ENCODE measurements at places on chromosomes 6 and 20. TPM values are rescaled to one million over a fixed set of nuclear protein-coding genes. Genes with fewer than 3 reads are reported as not detected.
A peak's percentile ranks its signal among the peaks of the same experiment; 100 is the strongest.

Gene MED23
- total RNA-seq = 9.6 TPM

DNA sequence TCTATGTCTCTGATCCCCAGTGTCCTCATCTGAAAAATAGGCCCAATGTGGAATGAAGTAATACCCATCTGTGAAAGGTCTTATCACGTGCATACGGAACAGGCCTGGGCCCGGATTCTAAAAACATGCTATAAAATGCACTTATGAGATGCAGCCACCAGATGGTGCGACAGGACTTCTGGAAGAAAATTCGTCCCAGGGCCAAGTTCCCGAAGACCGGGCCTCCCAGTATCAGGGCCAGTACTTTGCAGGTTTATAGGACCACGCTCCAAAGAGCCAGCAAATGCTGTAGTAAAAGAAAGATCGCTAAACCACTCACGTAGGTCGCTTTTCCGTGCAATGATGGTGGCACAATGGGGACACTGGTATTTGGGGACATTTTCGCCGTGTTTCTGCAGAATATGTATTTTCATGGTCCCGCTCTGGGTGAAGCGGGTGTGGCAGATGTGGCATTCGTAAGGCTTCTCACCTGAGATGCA lies 10.6 kb downstream of the CTCFL start:
- no peak overlapping the region for H3K27ac ChIP-seq
- H3K4me1 ChIP-seq = no peaks in the 10 kb centered on the region

DNA sequence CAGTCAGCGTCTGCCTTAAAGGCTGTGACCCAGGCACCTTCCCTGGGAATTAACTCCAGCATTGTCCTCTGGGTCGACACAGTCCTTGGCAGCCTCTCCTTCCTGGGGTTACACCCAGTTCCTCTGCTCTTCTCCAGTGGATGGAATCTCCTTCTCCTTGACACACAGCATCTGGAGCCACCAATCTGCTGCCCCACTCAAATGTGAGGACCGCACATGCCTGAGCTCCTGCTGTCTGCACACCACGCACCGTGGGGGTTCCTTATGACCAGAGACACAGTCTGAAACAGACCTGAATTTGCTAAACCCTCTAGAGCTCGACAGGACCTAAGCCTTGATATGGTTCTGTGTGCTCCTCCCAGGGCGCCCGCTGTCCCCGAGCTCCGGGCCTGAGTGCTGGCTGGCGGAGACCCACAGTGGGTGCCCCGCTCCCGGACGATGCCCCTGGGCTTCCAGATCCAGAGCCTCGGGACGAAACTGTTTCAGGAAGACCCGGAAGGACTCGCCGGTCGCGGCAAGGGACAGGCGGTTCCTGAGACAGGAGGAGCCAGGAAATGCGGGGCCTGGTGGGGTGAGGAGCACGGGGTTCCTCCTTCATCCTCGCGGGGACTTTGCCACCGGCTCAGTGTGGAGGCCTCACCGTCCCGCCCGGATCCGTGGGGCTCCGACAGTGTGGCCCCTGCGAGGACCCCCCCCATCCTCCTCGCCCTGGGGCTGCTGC lies 2.5 kb upstream of the RAET1G start:
- H3K36me3 ChIP-seq = no peaks in the 10 kb centered on the region
- H3K27ac ChIP-seq = no peak overlapping the region
- H3K4me1 ChIP-seq = no peaks in the 10 kb centered on the region
- H3K27me3 ChIP-seq = peaks cover 25% of the 10 kb centered on the region
- peak; percentile 36 for DNase-seq
- H3K4me3 ChIP-seq = peak overlapping the region; percentile 65

Gene C20orf144
- not detected for total RNA-seq

GRCh38 chr6:11462742-11463397 lies 74.7 kb upstream of the TMEM170B start:
- no peak for DNase-seq
- no peaks in the 10 kb centered on the region for H3K4me1 ChIP-seq
- no peaks in the 10 kb centered on the region for H3K27me3 ChIP-seq
- H3K36me3 ChIP-seq = no peaks in the 10 kb centered on the region
- H3K4me3 ChIP-seq = no peak overlapping the region

GRCh38 chr20:19396460-19397081 lies 184.1 kb downstream of the SLC24A3 start:
- no peaks in the 10 kb centered on the region for H3K36me3 ChIP-seq
- peaks cover 4% of the 10 kb centered on the region for H3K4me1 ChIP-seq
- no peak for DNase-seq
- H3K4me3 ChIP-seq = no peak overlapping the region
- no peaks in the 10 kb centered on the region for H3K27me3 ChIP-seq

Gene SNRPB
- total RNA-seq = 41.9 TPM

DNA sequence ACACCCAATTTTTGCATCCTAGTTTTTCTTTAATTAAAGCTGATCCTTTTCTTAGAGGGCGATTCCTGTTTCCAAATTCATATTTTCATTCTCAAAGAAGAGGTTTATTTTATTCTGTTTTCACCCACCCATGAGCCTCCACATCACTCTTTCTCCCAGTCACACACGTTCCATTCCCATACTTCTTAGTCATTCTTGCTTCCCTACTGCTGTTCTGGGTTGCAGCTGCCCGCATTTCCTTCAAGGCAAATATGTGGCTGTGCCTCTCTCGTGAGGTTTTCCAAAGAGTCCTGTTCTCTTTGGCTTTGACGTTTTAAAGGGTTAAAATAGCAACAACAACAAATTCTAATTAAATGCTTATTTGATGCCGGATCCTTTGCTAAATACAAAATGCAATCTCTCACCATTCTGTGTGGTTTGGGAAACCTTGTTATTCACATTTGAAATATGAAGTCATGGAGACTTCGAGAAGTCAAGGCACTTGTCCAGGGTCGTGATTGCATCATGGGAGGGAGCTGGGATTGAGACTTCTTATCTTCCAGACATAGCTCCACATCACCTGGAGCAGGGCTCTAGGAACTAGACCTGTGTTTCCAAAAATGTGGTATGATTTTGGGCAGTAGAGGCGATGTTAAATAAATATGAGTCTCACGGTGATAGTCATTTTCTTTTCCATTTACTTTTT lies 126.6 kb downstream of the DOK5 start:
- H3K4me1 ChIP-seq = peaks cover 3% of the 10 kb centered on the region
- H3K36me3 ChIP-seq = no peaks in the 10 kb centered on the region
- no peaks in the 10 kb centered on the region for H3K27me3 ChIP-seq

GRCh38 chr6:79261666-79262065 lies 27.2 kb upstream of the HMGN3 start:
- H3K36me3 ChIP-seq = no peaks in the 10 kb centered on the region
- H3K4me3 ChIP-seq = no peak overlapping the region
- H3K27me3 ChIP-seq = no peaks in the 10 kb centered on the region
- no peak for DNase-seq
- no peak overlapping the region for H3K27ac ChIP-seq

Gene SIRPD
- total RNA-seq = not detected

Gene LHFPL5
- total RNA-seq = not detected

Gene LAMP5
- total RNA-seq = not detected

Gene AHCY
- total RNA-seq = 90.3 TPM

DNA sequence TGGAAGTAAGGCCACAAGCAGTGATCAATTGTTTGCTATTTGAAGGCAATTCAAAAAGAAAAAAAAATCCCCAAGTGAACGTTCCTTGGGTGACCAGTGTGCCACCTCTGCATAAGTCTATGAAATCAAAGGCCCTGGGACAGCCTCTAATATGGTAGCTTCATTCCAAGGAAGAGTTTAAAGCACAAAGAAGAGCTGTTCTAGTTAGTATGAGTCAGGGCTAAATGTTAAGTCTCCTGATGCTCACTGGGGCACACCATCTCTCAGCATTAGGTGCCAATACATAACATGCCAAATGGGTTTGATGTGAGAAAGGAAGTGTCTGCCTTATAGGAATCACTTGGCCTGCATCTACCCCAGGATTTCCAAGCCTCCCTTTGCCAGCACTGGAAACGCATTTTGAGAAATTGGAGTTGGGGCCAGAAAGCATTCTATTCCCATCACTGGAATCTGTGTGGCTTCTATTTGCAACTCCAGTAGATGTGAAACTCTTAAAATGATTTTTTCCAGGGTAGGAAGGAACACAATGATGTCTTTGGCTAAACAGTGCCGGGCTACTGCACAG lies 13.0 kb downstream of the UNC5CL start:
- H3K4me1 ChIP-seq = peaks cover 15% of the 10 kb centered on the region
- DNase-seq = no peak
- no peak overlapping the region for H3K4me3 ChIP-seq
- no peaks in the 10 kb centered on the region for H3K27me3 ChIP-seq

Gene PLEKHG1
- 9.6 TPM for total RNA-seq

- DNase-seq = no peak
- no peaks in the 10 kb centered on the region for H3K4me1 ChIP-seq
- peaks cover 33% of the 10 kb centered on the region for H3K27me3 ChIP-seq
- no peak overlapping the region for H3K4me3 ChIP-seq
These were observed 84.0 kb upstream of the EYA2 start for GRCh38 chr20:46810448-46811223.

Gene EPB41L2
- 22.7 TPM for total RNA-seq

Gene SNX21
- total RNA-seq = 38.4 TPM

- no peak overlapping the region for H3K27ac ChIP-seq
- H3K27me3 ChIP-seq = no peaks in the 10 kb centered on the region
- H3K4me3 ChIP-seq = no peak overlapping the region
- no peak for DNase-seq
- H3K4me1 ChIP-seq = no peaks in the 10 kb centered on the region
These were observed 607.1 kb downstream of the HDGFL1 start for GRCh38 chr6:23176471-23176870.

Gene ACOT8
- 20.3 TPM for total RNA-seq

Gene VARS2
- total RNA-seq = 30.5 TPM

GRCh38 chr6:41161380-41161779 lies 1.5 kb downstream of the TREM2 start:
- no peak for DNase-seq
- no peak overlapping the region for H3K4me3 ChIP-seq
- H3K27me3 ChIP-seq = peaks cover 2% of the 10 kb centered on the region
- H3K36me3 ChIP-seq = no peaks in the 10 kb centered on the region
- H3K4me1 ChIP-seq = no peaks in the 10 kb centered on the region

DNA sequence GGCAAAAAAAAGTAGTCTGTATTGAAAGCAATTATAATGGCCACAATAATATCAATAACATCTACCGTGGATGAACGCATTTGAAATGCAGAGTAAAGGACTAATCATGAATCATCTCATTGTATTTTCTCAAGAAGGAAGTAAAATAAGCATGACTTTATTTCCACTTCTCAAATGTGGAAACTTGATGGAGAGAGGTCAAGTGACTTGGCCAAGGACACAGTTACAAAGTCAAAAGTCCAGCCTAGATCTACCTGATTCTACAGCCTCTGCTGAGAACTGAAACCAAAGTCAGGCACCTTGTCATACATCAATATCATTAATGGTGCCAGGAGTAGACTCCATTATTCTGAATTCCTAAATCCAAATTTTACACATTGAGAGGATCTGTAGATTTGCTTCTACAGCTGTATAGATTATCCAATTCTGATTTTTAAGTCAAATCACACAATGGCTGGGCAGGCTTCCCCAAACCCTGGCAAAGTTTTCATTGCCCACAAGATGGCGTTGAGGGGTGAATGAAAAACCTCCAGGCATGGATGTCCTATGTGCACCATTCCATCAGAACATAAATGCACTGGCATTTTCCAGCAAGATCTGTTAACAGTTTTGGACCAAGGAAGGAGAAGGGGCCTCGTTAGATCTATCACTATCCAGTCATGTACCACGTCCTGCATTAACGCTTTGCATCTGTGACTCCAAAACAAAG lies 423.1 kb downstream of the MAFB start:
- no peak for DNase-seq
- no peaks in the 10 kb centered on the region for H3K27me3 ChIP-seq
- H3K4me1 ChIP-seq = no peaks in the 10 kb centered on the region
- H3K4me3 ChIP-seq = no peak overlapping the region
- H3K27ac ChIP-seq = no peak overlapping the region
- no peaks in the 10 kb centered on the region for H3K36me3 ChIP-seq

DNA sequence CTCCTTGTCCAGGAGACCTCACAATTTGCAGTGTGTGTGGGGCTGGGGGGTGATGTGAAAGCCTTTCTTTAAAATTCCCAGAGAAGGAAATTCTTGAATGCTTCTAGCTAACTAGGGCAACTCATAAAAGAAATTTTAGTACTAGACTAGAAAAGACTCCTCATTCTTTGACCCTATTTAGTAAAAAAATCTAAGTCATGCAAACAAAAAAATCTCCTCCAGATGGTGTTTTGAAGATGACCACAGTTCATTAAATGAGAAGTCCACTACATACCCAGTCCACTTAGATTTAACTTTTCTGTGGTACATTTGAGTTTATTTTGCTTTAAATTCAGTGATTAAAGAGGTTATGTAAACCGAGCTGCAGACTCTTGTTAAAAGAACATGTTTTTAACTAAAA lies 67.5 kb downstream of the NDUFAF5 start:
- H3K4me3 ChIP-seq = no peak overlapping the region
- no peak overlapping the region for H3K27ac ChIP-seq
- no peaks in the 10 kb centered on the region for H3K36me3 ChIP-seq
- H3K4me1 ChIP-seq = peaks cover 10% of the 10 kb centered on the region
- no peak for DNase-seq

Measured in psoas muscle (tissue), 8 donors.